H7 (cell line): ENCODE measurements at places on chromosomes 16 and 17. TPM values are rescaled to one million over a fixed set of nuclear protein-coding genes. Genes with fewer than 3 reads are reported as not detected.

DNA sequence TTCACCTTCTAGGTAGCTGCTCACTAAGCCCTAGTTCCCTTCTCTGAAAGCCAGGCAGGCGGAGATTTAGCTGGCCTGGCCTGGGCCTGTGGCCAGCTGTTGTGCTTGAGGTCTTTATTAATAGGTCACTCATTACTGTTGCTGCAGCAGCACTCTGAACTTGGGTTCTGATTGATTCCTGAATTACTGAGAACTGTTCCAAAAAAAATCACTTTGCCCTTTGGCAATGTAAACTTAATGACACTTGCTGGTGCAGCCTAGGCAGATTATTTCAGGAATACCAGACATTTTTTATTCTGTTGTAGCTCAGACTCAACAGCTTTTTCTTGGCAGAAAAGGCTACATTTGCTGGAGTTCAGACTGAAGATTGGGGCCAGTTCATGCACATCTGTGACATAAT is 2.7 kb downstream of the TOM1L1 start:
- DNase-seq: no peak

KLHL36 gene
- total RNA-seq: 76.6 and 92.3 TPM in 2 replicates

ABCA10 gene
- total RNA-seq: not detected in 2 replicates

OR1F1 gene
- not detected in 2 replicates for total RNA-seq

GRCh38 chr16:29030086-29030840 is 45.4 kb downstream of the LAT start:
- no peak for DNase-seq
